PC-3 (cell line): ENCODE measurements at places on chromosomes 4 and X. TPM values are rescaled to one million over a fixed set of nuclear protein-coding genes. Genes with fewer than 3 reads are reported as not detected.
A peak's percentile ranks its signal among the peaks of the same experiment; 100 is the strongest.

DNA sequence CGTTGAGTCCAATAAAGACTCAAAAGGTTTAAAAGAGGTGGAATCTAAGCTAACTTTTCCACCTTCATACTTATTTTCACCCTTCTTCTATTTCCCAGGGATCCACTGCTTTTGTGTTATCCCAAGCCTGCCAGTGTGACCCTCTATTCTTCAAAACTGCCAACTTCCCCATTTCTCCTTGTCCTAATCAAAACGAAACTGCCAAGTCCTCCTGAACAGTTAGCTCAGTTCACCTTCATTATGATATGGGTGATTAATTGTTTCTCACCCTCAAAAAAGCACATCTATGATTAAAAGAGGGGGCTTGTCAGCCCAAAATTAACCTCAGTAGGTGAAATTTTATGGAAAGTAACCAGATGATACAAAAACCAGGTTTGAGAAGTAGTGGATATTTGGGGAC, 108.4 kb downstream of the GUCY2F start:
- DNase-seq: no peak

DNA sequence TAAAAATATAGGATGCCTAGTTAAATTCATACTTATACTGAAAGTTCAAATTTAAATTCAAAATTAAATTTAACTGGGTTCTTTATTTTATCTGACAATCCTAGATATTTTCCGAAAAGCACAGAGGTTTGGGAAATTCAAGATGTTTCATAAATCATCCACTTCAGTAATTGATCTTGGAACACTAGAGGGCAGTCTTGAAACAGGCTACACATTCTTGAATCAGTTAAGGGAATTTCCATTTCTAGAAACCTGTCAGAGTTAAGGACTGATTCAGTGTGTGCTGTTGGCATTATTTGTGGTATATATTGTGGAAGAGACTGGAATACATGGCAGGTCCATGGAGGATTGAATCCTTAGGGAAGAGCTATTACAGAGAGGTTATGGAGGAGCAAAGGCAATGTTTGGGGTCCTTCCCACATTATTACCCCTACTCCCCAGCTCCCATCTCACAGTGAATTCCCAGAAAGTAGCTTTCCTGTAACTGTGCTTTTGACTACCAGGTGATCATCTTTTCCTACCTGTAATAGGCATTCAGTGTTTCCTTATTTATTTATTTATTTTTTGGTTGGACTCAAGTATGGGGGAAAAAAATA, 92.9 kb downstream of the EGF start:
- peak; percentile 72 for DNase-seq

GRCh38 chr4:156568041-156568440, 403.6 kb downstream of the PDGFC start:
- no peak for DNase-seq

DNA sequence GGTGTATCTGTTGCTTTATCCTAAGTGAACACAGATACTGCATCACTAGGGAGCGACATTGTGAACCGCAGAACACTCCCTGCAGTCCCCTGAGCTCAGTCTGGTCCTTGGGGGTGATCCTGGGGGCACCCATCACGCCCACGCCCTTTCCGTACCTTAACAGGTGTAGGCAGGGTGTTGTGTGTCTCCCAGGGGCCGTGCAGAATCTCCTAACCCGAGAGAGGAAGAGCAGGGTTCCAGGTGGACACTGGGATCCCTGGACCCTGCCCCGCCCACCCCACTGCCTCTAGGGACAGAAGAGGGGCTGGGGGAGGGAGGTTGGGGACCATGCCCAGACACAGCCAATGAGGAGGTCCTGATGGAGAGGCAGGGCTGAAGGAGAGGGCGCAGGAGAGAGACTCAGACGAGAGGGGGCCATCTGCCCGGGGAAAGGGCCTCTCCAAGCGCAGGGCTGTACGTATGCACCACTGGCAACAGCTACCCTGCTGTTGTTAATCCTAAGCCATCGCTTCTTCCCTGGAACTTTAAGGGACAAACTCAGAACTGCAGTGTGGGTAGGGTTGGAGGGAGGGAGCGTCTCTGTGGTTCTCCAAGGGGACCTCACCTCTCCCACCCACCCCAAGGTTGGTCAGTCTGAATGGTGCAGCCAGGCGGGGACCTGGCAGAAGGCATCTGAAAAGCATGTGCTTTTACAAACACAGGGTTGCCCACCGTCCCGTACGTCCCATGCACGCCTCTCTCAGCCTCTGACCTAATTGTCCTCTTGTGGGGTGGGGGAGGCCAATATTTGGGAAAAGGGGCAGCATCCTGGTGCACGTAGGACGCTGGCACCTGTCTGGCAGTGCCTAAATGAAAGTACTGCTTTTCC, 2.5 kb downstream of the P2RY8 start:
- DNase-seq: no peak

DNA sequence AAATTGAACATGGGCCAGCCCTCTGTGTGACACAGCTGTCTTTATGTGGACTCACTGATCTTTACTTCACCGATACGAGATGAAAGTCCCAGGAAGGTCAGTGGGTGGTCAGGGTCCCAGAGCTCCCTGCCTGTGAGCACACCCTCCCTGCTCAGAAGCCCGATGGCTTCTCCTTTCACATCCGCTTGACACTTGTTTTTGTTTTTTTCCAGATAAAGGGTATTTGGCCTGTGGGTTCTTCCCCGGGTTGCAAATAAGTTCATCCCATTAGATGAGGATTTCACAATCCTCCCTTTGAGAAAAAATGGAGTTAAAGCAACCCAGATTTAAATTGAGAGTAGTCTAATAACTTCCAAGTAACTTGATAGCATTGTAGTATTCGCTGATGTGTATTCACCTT, 48.2 kb upstream of the TLR2 start:
- DNase-seq: no peak

DNA sequence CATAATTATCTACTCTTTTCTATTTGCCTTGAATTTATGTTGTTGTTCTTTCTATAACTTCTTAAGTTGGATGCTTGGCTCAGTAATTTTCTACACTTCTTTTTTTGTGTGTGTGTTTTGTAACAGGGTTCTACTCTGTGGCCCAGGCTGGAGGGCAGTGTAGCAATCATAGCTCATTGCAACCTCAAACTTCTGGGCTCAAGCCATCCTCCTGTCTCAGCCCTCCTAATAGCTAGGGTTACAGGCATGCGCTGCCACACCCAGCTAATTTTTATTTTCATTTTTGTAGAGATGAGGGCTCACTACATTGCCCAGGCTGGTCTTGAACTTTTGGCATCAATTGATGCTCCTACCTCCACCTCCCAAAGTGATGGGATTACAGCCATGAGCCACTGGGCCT, 20.7 kb upstream of the UCHL1 start:
- no peak for DNase-seq

DNA sequence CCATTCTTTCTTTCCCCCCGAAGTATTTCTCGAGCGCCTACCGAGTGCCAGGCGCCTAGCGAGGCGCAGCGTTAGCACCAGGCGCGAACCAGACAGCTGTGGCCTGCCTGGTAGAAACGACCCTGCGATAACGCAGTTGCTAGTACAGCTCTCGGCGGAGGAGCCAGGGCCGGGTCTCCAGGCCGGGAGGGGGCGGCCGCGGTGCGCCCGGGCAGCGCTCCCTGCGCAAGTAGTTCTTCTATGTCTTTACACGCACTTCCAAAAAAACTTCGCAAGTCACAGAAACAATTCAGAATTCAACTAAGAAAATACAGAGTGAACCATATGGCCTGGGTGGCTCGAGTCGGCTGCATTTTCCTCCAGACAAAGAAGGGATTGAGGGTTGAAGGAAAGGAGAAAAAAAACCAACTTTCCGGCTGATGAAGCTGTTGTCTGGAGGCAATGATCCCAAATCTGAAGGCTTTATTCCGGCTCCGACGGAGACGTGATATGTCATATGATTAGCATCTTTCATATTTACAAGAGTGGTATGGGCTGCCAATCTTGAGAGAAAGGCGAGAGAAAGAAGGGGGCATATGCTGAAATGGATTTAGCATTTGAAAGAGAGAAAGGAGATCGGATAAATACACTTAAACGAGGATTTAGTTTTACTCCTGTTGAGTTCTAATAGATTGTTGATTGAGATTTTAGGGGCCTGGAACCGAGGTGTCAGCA, 7.2 kb upstream of the NEUROG2 start:
- DNase-seq: no peak

DNA sequence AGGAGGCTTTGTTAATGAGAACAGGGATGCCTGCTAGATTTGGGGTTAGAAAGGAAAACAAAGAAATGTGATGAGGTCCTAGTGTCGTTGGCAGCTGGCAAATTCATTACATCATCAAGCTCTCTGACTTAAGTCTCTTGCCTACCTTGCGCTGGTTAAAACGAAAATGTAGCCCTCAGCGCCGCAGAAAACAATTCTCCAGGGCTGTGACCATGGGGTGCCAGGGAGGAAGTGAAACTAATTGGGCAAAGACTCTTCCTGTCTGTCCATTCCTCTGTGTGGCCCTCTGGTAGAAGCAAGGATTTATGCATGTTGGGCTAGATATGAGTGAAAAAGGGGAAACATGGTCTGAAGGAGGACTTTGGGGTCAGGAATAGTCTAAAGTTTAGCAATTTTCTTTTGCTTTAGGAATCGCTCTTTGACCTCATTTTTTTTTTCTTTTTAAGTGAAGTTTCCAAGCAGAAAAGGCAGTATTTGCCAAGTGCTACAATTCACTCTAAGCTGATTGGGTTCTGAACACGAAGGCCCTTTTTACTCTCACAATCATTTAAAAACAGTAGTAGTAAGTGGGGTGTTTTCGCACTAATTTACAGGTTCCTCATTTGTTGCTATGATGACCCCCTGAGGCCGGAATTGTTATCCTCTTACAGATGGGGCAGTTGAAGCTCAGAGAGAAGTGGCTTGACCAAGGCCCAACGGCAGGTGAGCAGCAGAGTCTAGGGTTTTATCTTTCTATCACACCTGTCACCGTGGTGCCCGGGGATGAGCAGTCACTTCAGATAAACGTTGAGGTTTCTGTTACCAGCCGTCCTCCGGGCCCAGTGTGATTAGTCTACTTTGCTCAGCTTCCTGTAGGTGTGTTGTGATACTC, 27.3 kb upstream of the CHRNA9 start:
- DNase-seq: no peak

GRCh38 chrX:68865300-68865699, 36.5 kb downstream of the EFNB1 start:
- DNase-seq: no peak

GRCh38 chrX:53930515-53931380, 113.5 kb downstream of the PHF8 start:
- no peak for DNase-seq

- no peak for DNase-seq
These were observed 163.0 kb upstream of the TET2 start for GRCh38 chr4:104983615-104984179.

DNA sequence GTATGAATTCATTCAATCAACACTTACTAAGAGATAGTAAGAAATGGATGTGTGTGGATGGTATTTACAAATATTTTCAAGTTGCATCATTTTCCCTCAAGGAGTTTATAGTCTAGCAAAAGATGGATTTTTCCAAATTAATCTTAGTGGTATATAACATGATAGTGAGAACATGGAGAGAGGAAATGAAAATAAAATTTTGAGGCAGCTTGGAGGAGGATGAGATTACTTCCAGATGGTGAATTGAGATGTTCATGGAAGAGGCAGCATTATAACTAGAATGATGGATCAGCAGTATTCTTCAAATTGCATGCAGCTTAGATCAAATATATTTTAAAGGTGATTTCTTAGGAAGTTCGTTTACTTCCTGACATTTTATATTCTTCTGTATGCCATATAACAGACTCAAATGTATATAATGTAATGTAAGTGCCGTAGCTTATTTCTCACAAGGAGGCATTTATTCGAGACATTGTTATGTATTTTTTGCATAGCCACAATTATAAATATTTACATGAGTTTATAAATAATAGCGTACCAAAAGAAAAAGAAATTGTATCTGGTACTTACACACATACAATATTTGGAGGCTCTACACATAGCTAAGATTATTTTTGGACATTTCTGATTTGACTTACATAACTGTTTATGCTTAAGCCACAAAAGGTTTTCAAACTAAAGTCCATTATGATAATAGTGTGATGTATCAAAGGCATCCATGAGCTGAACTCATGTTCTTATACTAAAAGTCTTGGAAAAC, 439.4 kb downstream of the SPRY1 start:
- no peak for DNase-seq

DNA sequence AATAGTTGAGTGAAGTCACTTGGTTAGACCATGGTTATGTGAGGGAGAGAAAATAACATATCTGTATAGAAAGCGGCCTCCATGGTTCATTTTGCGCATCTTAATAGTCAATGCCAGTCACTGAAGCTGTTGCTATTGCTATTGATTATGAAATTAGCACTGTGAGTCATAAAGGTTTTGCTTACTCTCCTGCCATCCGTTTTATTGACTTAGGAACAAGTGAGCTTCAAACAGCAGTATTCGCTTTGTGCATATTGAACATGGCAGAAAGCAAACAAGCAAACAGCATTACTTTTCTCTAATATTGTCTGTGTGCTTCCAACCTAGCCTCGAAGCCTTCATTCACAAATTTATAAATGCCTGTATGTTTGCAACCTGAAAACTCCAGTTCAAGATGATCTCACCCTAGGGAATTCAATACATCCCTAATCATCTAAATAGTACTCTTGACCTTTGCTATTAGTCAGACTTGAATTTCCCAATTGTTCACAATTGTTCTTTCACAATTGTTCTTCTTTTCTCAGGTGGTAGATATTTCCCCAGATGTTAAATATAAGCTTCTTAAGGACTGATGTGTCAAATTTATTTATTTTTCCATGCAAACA, 55.9 kb upstream of the GABRA2 start:
- peak; percentile 7 for DNase-seq

DNA sequence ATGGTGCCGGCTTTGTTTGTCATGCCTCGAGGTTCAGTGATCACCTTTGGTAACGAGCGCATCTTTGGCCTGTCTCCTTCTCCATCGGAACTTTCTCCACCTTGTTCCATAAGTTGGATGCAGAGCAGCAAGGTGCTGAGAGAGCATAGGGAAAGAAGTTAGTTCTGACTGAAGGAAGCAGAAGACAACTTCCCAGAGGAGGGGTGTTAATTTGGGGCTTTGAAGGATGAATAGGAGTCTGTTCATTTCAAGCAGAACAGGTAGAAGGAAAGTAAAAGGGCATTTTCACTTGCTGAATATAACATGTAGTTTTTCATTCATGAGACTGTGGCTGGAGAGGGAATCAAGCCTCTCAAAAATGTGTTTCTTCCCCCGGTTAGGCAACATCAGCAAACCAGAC, 232.0 kb upstream of the PSAPL1 start:
- no peak for DNase-seq

- DNase-seq: no peak
These were observed 35.8 kb upstream of the PRSS12 start for GRCh38 chr4:118388606-118389005.

DNA sequence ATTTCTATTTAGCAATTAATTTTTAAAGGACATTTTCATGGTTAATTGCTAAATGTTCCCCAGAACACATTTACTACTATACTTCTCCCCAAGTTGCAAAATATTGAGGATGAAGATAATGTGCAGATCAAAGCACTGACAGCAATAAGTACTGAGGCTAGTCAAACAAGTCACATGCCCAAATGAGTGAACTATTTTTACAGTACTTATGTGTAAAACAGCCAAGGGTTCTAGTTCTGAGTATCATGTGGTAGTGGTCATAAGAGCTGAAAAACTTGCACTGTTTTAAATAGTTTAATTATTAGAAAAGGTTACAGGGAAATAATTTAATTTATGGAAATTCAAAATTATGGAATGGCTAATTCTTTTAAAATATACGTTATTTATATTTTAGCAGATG, 3.8 kb downstream of the GALNTL6 start:
- DNase-seq: no peak

GRCh38 chr4:57410331-57411052, 300.3 kb upstream of the IGFBP7 start:
- DNase-seq: no peak

- DNase-seq: no peak
These were observed 559.8 kb upstream of the TECRL start for GRCh38 chr4:64969081-64969480.

REELD1 gene
- total RNA-seq: not detected in 2 replicates

SHROOM2 gene
- total RNA-seq: 6.5 and 8.6 TPM in 2 replicates
